NCI-H187 (cell line): ENCODE measurements at places on chromosomes 5 and 9.

- no peak for DNase-seq
Observed at GRCh38 chr5:68476854-68477253, 261.3 kb downstream of the PIK3R1 start.

DNA sequence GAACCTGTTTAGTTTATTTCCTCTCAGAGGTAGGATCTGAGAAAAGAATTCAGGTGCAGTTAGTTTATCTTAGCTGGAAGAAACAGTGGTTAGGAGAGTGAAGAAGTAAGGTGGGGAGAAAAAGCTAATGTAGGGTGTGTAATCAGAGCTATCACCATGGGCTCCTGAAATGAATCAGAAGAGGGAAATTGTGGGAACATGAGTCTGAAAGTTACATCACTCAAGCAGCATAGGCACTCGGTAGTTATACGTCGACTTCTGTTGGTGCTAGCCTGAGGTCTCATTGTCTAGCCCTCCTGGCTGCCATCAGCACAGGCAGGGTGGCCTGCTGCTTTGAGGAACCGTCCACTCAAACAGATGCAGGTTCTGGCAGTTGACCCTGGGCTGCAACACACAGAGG is 56.7 kb upstream of the NPR3 start:
- no peak for DNase-seq

DNA sequence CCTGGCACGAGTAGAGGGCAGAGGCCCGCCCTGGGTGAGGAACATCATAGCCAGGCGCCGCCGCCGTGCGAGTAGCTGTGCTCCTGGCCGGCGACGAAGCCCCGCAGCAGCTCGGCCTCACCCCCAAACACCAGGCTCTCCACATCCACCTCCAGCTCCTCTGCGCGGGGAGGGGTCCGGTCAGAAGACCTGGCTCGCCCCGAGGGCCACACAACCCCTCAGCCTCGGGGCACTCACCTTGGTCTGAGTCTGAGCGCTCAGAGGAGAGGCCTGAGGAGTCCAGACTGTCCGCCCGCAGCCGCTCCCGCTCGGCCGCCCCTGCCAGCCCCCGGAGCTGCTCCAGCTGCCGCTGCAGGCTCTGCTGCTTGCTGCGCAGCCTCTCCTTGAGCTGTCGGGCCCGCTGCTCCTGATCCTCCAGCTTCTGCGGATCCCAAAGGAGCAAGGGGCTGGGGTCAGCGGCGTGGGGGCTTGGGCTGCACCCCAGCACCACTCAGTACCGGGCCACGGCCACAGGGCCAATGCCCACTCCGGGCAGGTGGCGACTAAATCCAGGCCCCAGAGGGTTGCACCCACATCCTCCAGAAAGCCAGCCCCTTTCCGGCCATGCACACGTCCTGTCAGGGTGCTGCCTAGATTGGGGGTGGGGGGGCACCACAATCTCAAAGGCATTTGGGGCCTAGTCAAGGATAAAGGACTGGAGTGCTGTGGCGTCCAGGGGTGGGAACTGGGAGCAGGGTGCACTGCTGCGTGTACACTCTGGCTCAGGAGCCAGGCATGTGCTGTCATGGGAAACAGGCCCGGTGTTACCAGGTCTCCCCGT is 3.9 kb downstream of the MXD3 start:
- DNase-seq, result no peak

- no peak for DNase-seq
Observed at GRCh38 chr9:98075332-98075805, 18.8 kb downstream of the NANS start.

DNA sequence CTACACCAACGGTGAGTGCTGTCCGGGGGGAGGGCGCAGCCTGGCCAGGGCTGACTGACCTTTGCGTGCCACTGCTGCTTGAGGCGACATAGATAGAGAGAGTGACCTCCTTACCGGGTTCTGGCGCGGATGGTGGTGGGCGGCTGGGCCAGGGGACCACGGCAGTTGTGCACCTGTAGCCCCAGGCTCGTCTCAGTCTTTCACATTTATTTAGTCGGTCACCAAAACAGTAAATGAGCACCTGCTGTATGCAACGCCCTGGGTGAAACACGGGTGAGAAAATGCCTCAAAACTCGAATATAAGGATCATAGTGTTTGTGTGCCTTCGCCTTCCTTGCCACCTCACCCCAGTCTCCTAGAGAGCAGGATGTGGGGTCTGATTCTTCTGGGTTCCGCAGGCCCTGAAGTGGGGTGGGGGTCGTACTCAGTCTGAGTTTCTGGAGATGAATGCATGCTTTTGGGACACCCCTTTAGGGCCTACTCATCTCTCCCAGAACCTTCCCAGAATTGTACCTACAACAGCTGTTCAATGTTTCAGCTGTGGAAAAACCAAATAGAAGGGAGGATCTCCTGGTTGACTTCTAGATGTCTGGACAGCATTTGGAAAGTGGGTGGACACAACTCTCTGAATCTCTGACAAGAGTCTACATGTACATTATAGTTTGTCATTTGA is 714 bp downstream of the SEC24A start:
- DNase-seq, result no peak

DNA sequence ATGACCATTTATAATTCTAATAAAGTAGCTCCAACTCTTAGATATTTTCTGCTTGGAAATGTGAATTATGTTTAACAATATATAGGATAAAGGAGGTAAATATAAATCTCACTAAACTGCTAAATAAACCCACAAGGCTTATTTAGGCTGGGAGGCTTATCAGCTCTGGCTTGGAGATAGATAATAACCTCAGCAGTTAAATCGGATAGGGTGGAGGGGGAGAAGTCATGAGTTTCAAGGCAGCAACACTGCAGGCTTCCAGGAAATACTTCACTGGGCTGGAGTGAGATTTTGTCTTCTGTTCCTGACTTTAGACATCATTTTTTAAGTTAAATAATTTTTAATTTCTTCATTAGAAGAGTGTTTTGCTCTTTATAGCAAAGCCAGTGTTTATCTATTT is 80.0 kb upstream of the ITGA2 start:
- DNase-seq, result no peak

DNA sequence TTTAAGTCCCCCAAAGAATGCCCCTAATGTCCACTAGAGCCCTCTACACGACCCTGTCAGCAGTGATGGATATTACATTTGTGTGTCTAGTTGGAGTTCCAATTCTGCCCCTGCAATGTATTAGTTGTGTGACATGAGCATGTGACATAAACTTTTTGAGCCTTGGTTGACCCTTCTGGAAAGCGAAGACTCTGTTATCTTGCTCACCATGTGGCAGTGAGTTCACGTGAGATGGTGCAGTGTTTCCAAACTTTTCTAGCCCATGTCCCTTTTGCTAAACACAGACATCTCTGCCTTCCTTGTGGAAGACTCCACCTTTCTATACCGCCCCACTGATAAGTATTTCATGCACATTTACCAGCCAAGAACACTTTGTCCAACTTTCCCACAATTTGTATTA is 87.0 kb upstream of the BOD1 start:
- DNase-seq, result no peak
